ENCODE measurements at places on chromosomes 1 and 21.

GRCh38 chr1:204997591-204998355, 45.2 kb upstream of the CNTN2 start:
- DNase-seq: no peak

- DNase-seq: peak; percentile 13
Observed at GRCh38 chr1:244735404-244735803, 82.5 kb downstream of the DESI2 start.

- no peak for DNase-seq
Observed at GRCh38 chr1:116298746-116299145, 74.3 kb upstream of the ATP1A1 start.

- DNase-seq: no peak
Observed at GRCh38 chr1:6279613-6280383, 18.9 kb upstream of the GPR153 start.

GRCh38 chr1:64950284-64950809, 16.0 kb downstream of the JAK1 start:
- DNase-seq: no peak
